A549 treated with ZK216348 at 1 μM for 4 hours (cell line): ENCODE measurements at places on chromosomes 3 and 15. TPM values are rescaled to one million over a fixed set of nuclear protein-coding genes. Genes with fewer than 3 reads are reported as not detected.

Gene MST1R
- 6.0 to 9.9 TPM (median 7.4 TPM) in 5 replicates for total RNA-seq

Gene C3orf49
- not detected in 5 replicates for total RNA-seq

Gene TAGLN3
- total RNA-seq: not detected in 5 replicates

Gene HHATL
- total RNA-seq: not detected in 5 replicates

Gene NMD3
- 43.5 to 59.5 TPM (median 48.2 TPM) in 5 replicates for total RNA-seq

Gene SPTSSB
- not detected in 5 replicates for total RNA-seq

Gene CFAP91
- total RNA-seq: 0.12 to 1.4 TPM (median 0.57 TPM) in 5 replicates

Gene NR1I2
- total RNA-seq: not detected in 5 replicates

Gene CORO2B
- 2.4 to 3.9 TPM (median 3.1 TPM) in 5 replicates for total RNA-seq

Gene AP3B2
- total RNA-seq: 0.41 to 1.7 TPM (median 0.88 TPM) in 5 replicates

Gene A4GNT
- not detected in 5 replicates for total RNA-seq

Gene IQCH
- 1.2 to 2.4 TPM (median 1.5 TPM) in 5 replicates for total RNA-seq

Gene CCR4
- total RNA-seq: 0.07 to 0.22 TPM in 2 of 5 replicates, not detected in the others

Gene SPINK8
- not detected in 5 replicates for total RNA-seq

Gene RFT1
- 18.8 to 29.2 TPM (median 26.9 TPM) in 5 replicates for total RNA-seq

Gene RARB
- 5.0 to 9.4 TPM (median 7.9 TPM) in 5 replicates for total RNA-seq

Gene PLA2G4D
- not detected in 5 replicates for total RNA-seq

Gene NLGN1
- total RNA-seq: not detected in 5 replicates

Gene SAMD7
- not detected in 5 replicates for total RNA-seq

Gene RHOV
- total RNA-seq: 4.7 to 6.1 TPM (median 5.1 TPM) in 5 replicates

Gene PLA2G4F
- not detected in 5 replicates for total RNA-seq

Gene STRA6
- 39.9 to 95.5 TPM (median 71.4 TPM) in 5 replicates for total RNA-seq

Gene TMPRSS7
- total RNA-seq: 0.06 to 0.11 TPM in 2 of 5 replicates, not detected in the others
